ENCODE measurements at places on chromosomes 6 and 20.
A peak's percentile ranks its signal among the peaks of the same experiment; 100 is the strongest.

DNA sequence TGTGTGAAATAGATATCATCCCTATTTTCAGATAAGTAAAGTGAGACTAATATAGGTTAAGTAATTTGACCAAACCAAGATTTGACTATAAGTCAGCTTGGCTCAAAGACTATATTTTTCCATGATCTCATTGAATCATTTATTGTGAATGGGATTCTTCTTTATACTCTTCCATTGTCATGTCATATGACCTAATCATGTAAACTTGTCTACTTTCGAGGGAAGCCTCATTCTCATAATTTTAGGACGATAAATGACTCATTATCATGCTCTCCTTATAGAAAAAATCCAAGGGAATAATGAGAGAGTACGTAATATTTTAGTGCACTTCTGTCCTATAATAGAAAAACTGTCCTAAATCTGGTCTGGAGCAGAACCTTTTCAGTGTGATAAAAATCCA is 40.9 kb upstream of the CCN6 start:
- no peak for DNase-seq

DNA sequence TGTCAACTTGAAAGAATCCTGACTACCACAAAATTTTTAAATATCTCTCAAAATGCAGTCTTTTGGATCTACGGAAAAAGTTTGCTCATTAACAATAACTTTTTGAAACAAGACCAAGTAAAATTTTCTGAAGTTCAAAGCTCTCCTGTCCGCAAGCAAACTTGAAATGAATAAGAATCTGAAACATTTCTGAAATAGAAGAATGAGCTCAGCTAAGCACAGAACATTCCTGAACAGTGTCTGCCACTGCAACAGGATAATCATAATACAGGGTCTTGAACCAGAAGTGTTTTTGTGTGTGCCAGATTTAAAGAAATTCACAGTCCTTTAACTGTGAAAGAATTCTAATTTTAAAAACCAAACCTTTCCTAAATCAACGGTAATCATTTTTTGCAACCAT is 49.1 kb upstream of the TASP1 start:
- DNase-seq = no peak

DNA sequence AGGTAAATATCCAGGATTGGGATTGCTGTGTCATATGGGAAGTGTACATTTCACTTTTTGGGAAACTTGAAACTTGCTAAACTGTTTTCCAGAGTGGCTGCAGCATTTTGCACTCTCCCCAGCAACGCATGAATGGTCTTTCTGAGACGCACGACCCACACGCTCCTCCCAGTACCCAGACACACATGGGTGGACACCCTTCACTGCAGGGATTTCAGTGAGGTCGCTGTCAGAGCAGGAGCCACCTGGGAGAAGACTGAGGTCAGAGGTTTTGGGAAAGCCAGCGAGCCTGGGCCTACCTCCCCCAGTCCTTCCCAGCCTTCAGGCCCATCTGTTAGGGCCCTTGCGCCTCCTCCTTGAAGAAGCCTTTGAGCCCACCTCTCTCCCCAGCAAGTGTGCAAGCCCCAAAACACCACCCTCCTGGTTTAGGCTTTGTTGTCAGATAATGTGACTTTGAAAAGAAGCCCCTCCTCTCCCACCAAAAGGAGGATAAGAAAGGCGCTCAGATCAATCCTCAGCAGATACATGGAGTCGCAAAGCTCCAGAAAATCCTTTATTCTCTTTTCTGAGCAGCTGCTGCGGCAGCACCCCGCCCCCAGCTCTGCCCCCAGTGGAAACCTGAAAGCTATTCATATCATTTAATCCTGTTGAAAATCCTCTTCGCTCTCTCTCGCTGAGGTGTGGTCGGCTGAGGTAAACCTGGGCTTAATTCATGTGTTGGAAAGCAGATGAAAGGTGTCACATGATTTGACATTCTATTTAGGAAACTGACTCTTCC is 12.7 kb upstream of the JAG1 start:
- no peak for DNase-seq

- no peak for DNase-seq
Measured at GRCh38 chr6:170545405-170545804, 7.7 kb downstream of the PSMB1 start.

DNA sequence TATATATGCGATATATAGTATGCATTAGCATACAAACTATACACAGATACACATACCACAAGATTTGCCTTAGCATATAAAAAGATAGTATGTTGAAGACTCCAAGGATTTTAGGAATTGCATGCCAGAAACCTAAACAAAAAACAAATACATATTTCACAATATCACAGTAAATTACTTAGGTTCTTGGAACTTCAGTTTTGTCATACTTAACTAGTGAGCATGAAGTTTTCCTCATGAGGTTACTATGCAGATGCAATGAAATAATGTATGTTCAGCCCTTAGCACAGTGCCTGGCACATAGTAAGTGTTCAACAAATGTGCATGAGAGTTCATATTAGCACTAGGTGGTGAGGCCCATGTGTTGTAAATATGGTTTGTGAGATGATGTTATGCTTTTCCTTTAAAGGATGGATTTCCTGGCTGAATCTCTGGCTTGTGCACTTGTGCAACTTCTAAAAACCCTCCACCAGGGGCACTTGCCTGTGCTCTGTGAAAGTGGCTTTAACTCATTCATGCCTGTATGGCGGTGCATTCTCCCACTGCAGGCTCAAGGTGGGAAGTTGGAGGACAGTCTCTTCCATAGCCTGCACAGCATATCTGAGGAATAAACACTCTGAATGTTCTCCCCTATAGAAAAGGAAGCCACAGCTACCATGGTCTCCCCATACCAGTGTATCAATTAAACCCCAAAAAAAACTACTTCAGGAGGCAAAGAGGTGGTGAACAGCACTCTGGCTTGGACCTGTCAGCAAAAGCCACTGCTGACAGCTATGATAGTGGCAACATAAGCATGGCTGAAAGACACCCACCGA is 624.1 kb upstream of the CDH4 start:
- DNase-seq = no peak

- peak; percentile 52 for DNase-seq
Measured at GRCh38 chr6:42901538-42901957, 14.3 kb upstream of the PTCRA start.

DNA sequence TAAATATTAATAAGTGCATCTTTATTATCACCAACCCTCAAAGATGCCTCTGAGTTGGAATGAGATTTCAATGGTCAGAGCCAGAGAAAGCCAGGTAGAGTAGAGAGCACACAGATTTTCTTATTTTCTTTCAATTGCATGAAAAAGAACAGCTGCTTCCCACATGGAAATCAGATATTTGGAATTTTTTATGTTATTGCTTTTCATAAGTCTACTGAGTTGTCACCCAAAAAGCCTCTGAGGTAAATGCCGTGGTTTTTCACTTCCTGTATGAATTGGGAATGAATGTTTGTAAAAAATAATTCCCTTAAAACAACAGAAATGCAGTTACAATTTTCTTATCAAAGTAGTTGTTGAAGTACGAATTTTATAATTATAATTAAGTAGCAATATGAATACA is 563.1 kb downstream of the RFPL4B start:
- DNase-seq = no peak

DNA sequence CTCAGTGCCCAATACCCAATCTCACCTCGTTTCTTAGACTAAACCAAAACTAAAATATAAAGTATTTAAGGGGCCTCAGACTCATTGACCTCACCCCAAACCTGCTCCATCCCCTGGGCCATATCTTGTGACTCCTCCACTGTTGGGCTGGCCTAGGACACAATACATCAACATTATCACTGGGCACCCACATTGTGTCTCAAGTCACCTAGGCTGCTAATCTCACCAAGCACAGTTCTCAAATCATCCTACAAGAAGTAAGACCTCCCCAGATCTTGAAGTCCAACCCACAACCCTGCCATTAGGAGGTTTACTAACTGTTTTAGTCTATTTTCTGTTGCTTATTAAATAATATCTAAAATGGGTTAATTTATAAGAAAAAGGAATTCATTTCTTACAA is 96.2 kb downstream of the CRYBG1 start:
- DNase-seq = no peak
